ENCODE measurements at places on chromosomes 6 and 20.

DNA sequence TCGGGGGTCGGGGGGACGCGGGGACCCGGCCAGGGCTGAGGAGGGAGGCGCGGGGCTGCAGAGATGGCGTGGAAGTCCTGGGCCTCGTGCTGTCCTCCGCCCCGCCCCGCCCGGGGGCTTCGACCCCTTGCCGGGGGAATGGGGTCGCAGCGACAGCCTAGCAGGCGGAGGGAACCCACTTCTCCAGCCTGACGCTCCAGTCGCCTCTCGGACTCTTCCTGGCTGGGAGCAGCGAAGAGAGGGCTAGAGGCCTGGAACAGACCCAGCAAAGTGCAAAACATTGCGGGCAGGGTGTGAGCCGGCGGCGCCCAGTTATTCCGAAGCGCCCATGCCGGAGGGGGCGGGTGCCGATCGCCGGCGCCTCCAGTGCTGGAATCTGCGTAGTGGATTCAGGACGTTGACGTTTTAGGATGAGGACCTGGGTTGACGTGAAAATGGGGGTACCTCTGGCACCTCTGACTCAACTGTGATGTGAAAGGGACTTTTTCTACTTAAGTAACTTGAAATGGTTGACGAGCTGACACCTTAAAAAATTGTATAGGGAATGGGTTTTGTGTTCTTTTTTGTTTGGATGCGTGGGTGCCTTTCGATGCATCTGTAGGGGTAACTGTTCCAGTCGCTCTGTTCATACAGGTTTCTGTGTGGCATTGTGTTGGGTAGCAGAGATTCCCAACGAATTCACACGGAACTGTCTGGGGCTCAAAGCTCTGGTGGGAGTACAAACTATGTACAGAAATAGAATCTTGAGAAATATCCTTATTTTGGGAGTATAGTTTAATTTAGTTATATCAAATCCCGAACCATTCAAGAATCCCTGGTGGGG is 1.4 kb downstream of the SLC35F1 start:
- no peak for DNase-seq

DNA sequence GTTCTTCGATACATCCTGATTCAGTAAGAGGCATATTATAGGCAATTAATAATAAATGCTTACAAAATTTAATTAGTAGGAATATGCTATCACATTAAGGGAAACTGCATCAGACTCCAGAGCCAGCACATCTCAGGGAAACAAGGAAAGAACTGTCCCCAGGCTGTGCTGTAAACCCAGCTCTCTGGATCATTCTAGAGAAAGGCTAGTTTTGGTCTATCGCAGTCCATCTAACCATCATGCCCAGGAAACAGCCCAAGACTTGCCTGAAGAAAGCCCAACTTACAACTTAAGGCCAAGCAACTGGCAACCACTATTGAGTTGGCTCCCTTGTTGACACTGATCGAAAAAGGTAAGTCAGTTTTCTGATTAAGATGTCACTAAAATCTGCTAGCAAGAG is 11.3 kb downstream of the MAP3K5 start:
- no peak for DNase-seq

DNA sequence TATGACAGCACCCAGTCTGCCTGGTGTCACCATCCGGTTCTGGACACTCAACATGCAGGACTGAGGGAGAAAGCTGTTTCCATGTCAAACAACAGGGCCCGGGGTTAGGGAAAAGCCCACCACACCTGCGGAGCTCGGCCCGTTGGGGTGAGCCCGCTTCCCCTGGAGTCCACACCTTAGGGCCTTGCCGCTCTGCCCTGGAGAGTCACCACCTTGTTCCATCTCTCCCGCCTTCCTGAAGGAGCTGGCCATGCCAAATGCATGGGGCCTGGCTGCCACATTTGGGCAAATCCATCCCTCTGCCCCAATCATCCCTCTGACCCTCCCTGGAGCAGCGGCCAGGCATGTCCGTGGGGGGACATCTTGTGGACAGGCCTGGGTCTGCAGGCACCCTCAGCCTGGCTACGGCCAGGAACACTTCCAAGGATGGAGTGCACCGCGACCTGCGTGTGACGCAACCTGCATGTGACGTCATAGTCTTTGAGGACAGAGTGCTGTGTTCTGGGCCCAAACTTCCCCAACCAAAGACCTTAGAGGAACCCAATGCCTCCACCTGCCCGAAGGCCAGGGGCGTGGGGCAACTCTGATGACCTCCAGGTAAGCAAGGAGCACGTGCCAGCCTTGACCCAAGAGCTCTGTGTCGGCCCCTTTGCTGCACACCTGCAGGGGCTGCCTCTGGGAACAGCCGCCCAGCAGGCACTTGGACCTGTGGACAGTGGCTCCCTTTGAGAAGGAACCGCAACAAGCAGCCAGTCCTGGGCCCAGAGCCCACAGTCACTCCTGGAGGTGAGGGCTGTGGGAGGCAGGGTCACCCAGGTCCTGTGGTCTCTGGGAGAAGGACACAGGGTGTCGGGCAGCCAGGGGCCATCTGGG is 1.7 kb downstream of the CABLES2 start:
- no peak for DNase-seq

- DNase-seq = no peak
Observed at GRCh38 chr6:157668009-157668401, 155.0 kb upstream of the SNX9 start.

- DNase-seq = no peak
Observed at GRCh38 chr6:48619771-48620170, 508.8 kb upstream of the PTCHD4 start.

All from NK-92 treated with Interleukin-12 subunit alpha and Interleukin-12 subunit beta, amount 100 ng/mL, for 24 hours (cell line).